ENCODE measurements at places on chromosomes 11 and 22.

DNA sequence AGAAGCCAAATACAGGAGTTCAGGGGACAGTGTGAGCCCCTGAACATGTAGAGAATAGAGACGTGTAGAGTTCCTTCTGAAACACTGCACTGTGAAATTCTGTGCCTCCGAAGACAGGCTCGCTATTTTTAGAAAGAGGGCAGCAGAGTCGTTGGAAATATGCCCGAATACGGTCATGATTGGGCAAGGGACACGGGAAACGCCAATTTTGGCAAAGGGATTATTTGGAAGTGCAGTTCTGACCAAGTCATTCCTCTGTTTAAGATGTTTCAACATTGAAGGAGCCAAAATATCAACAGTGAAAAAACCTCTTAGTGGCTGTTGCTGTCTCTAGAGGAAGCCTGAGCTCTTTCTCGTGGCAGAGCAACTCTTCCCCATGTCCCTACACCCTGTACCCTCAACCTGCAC, 9.5 kb upstream of the CBX6 start:
- DNase-seq, result peak; percentile 95

GRCh38 chr22:26265281-26265680, 96.0 kb downstream of the SEZ6L start:
- no peak for DNase-seq

GRCh38 chr11:94175535-94175934, 46.9 kb downstream of the PANX1 start:
- no peak for DNase-seq

DNA sequence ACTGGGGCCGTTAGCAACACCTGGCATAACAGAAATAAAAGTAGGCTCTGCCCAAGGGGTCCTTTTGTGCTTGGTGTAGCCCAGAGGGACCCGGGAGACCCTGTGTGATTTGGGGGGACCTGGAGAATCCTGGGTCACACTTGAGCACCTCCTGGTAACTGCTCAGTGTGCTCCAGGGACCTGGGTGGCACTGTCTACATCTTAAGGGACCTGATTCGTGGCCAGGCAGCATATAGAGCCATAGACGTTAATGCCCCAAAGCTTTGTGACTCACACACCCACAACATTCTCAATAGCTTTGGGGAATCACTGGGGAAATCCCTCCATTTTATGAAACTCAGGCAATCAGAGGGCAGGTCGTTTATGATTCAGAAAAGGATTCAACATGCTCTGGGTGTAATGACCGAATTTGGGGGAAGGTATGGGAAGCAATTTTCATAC, 3.6 kb upstream of the IGF2 start:
- no peak for DNase-seq

DNA sequence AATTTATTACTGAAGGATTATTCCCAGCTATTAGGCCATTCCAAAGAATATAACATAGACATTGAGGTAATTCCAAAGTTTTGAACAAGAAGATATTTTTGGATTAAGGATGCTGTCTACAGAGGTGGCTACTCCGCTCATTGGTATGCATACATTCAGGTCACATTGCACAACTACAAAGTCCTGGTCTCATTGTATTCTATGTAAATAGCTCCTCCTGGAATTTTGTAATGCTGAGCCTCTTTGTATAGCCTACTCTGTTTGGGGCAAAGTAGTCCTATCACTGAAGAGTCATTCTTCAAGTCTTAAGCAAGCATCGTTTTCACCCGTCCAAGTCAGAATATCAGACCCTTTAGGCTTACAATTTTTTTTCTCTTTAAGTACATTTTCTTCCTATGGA, 142.4 kb downstream of the KIF18A start:
- DNase-seq, result no peak

DNA sequence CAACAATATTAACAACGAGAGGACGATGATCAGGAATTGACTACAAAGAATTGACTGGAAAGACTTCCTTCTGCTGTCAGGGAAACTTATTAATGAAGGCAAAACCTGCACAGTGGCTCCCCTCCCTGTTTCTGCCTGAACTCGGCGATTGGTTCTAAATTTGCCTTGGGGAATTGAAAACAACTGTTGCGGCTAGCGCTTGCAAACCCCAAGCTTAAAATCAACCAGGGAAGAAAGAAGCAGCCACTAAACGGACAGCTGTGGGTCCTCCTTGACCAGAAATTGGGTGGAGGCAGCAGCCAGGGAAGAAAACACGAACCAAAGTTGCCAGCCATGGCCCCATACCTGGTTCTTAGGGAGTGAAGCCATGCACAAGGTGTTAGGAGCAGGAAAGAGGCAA, 383.5 kb upstream of the CADM1 start:
- DNase-seq, result no peak

DNA sequence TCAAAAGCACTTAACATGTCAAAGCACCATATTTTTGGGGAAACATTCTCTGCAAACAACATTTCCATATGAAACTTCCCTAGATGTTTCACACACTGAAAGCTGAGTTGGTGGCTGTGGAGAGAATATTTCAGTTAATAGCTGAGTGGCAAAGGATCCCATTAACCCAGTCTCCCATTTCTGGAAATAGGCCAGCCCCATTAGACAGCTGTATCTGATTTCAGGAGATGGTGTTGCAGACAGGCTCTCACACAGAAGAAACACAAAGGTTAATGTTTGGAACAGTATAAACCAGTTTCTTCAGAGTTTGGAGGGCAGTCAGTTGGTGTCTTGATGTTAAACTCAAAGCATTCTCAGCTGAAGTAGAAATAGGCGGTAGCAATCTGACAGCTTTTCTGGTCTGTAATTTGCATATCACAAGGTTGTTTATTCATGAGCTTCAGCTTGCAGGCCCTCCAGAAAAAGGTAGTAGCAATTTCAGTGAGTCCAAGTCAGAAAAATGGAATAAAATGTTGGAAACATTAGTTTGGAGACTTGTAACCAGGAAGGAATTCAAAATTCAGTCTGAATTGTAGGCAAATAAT, 15.5 kb upstream of the ZBTB44 start:
- no peak for DNase-seq

DNA sequence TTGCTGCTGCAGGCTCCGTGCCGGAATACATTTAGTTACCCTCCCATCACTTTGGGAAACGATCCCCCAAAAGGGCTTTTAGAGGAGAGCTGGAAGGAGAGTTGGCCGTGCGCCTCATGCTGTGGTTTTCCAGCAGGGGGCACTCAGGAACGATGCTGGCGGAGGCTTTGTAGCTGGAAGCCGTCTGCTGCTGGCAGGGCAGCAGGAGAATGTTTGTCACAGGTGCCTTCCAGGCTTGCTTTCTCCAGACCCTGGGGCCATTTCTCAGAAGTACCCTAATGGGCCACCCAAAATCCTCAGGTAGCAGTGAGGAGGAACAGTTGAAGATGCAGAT, 30.0 kb upstream of the CABP7 start:
- no peak for DNase-seq

GRCh38 chr11:134556186-134556585, 144.1 kb upstream of the B3GAT1 start:
- DNase-seq, result no peak

DNA sequence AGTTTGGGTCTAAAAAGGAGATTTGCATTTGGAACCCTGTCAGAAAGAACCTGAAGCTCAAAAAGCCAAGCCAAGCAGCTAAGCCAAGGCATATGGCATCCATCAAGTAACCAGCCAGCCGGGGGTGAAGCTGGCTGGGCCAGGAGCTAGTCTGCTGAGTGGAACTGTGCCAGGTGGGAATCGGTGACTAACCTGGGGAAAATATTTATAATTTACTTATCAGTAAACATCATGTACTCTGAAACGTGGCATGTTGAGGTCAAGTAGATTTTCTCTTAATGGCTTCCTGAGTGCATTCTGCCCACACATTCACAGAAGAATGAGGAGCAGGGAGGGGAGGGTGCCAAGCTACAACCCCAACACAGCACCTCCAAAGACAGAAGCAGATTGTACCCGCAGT, 70.5 kb upstream of the SESN3 start:
- DNase-seq, result no peak

DNA sequence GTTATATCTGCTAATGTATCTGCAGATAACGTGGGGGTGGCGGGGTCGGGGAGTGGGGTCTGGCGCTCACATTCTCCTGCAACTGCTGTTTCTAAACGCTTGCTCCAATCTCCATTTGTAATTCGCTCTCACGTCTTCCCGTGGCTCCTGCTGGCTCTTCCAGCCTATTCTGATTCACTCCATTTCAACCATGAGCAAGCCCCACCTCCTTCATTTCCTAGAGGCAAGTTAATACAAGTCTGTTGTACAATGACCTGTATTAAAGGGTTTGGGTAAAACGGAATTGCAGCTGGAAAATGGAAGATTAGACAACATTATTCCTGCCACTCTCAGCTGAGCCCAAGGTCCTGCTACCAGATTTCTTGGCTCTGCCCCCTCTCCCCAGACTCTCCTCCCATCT, 132.3 kb downstream of the CSNK2A3 start:
- no peak for DNase-seq

DNA sequence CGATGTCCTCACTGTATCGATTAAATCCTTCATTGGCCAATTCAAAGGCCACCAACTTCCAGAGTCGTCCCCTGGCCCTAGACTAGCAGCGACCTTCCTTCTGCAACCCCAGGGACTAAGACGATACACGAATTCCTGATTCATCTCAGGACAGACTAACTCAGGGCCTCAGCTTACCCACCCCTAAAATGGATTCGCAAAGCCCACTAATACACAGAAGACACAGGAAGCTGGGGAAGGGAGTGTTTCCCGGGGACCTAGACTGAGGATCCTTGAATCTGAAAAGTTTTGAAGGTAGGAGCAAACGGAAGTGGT, 509 bp downstream of the LAMTOR1 start:
- no peak for DNase-seq

- DNase-seq, result no peak
Measured at GRCh38 chr11:102614485-102614884, 10.6 kb downstream of the MMP20 start.

GRCh38 chr22:36192542-36192941, 9.1 kb downstream of the APOL4 start:
- DNase-seq, result no peak

DNA sequence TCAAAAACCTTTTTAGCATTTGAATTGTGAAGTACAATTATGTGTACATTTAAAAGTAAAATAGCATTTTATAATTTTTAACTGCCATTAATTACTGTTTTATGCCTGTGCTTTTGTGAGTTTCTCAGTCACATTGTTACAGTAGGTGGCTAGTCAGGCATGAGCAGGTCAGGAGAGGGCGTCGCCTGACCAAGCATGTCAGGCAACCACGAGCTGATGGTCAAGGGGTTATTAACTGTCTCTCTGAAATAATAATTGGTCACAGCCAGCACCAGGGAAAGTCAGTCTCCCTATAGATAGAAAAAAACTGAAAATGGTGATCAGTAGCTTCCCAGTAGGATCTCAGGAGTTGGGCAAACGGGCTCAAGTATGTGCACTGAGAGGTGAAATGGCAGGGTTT, 19.4 kb upstream of the CCDC81 start:
- no peak for DNase-seq

GRCh38 chr11:32706985-32707741, 87.3 kb downstream of the CCDC73 start:
- DNase-seq, result no peak

- no peak for DNase-seq
Measured at GRCh38 chr11:118785362-118785761, 5.6 kb downstream of the DDX6 start.

- DNase-seq, result peak; percentile 71
Measured at GRCh38 chr22:42906605-42907348, 49.7 kb upstream of the ARFGAP3 start.

DNA sequence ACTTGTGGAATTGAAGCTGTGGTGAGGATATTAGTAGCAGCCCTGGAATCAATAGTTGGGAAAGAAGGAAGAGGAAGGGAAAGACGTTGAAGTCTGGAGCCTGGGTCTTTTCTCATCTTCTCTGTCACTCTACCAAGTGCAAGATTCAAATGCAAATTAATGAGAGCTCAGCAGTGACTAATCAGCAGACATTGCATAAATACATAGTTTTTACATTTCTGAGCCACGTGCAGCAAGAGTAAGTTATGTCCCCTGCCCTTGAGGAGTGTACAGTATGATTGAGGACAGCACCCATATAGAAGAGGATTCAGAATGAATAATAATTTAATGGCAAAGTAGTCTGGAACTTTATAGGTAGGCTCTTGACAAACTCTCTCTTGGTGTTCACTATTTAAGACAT, 23.8 kb downstream of the CTR9 start:
- DNase-seq, result no peak

GRCh38 chr11:19628018-19628417, 84.6 kb upstream of the NAV2 start:
- peak; percentile 97 for DNase-seq

- no peak for DNase-seq
Measured at GRCh38 chr11:97622795-97623194, 1233.0 kb downstream of the JRKL start.

GRCh38 chr22:20208713-20209310, 58.0 kb upstream of the CCDC188 start:
- DNase-seq, result no peak

DNA sequence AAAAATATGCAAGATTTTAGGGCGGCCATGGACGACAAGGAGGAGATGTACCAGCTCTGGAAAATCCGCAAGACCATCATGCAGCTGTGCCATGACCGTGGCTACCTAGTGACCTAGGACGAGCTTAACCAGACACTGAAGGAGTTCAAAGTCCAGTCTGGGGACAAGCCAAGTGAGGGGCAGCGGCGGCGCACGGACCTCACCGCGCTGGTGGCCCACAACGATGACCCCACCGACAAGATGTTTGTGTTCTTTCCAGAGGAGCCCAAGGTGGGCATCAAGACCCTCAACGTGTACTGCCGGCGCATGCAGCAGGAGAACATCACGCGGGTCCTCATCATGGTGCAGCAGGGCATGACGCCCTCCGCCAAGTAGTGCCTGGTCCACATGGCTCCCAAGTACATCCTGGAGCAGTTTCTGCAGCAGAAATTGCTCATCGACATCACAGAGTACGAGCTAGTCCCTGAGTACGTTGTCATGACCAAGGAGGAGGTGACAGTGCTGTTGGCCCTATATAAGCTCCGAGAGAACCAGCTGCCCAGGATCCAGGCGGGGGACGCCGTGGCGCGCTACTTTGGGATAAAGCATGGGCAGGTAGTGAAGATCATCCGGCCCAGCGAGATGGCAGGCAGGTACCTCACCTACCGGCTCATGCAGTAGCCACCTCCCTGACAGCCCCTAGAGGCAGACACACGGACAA, 43.5 kb upstream of the ZC3H12C start:
- DNase-seq, result no peak

- peak; percentile 28 for DNase-seq
Measured at GRCh38 chr11:2673871-2674471, 25.8 kb downstream of the KCNQ1OT1 start.

GRCh38 chr22:16932577-16932976, 75.4 kb downstream of the GAB4 start:
- DNase-seq, result no peak

GRCh38 chr11:43986881-43987280, 44.4 kb downstream of the C11orf96 start:
- DNase-seq, result no peak

- DNase-seq, result no peak
Measured at GRCh38 chr11:64134963-64135362, 30.9 kb downstream of the MACROD1 start.

GRCh38 chr11:94141511-94142307, 13.1 kb downstream of the PANX1 start:
- DNase-seq, result no peak

DNA sequence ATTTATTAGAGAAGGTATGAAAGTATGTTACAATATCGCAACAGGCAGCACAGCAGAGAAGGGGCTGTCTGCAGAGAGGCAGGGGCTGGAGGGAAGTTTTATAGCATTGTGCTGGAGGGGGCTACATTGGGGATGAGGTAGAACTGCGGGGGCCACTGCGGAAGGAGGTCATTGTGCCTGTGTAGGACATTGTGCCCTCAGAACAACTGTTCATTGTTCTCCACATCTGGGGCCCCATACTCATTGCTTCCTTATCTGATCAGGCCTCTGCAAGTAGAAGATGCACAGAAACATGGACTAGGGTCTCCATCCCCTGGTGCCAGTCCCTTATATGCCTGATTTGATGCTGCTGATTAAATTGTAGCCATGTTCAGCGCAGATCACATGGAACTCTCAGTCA, 12.1 kb downstream of the NADSYN1 start:
- DNase-seq, result no peak
